Urinary bladder (tissue), 4 donors: ENCODE measurements at places on chromosomes 5 and 9. TPM values are rescaled to one million over a fixed set of nuclear protein-coding genes. Genes with fewer than 3 reads are reported as not detected.

GRCh38 chr9:18545636-18546360 is 71.8 kb downstream of the ADAMTSL1 start:
- no peak for DNase-seq

SLC4A9 gene
- polyA plus RNA-seq: 0.06 TPM

GRCh38 chr5:74995926-74996325 is 56.4 kb downstream of the GCNT4 start:
- DNase-seq: no peak

DNA sequence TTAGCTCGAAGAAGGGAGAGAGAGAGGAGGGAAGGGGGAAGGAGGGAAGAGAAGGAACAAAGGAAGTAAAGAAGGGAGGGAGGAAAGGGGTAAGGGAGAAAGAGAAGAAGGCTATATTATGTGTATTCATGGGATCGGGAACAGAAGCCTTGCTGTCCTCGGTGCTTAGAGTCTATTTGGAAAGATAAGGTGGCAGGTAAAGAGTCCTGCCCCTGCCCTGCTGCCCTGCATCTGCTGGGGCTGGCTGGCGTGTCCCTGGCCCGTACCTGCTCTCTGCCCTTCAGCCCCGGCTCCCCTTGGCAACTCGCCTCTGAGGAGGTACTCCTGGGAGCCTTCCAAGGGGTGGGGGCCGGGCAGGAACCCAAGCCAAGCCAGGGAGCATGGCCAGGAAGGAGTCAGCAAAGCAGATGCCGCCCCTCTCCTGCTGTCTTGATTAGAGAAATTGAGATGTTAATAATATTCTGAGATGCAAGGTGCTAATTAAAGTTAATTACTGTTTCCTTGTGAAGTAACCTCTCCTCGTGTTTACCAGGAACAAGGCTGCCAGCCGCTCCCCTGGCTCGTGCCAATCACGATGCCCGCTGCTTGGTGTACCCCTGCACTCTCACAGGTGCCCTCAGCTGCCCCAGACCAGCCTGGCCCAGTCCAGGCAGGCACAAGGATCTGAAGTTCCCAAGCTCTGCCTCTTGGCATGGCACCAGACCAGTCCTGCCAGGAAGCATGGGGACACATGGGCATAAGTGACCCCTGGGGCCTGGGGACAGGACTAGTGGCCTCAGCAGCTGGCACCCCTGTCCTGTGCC is 36.6 kb downstream of the PCDH1 start:
- no peak for DNase-seq

- DNase-seq: no peak
Measured at GRCh38 chr9:127455324-127455992, 4.1 kb downstream of the LRSAM1 start.

GRCh38 chr5:61969755-61970154 is 336.3 kb upstream of the KIF2A start:
- DNase-seq: no peak

SPINK6 gene
- polyA plus RNA-seq: not detected

HRCT1 gene
- polyA plus RNA-seq: 15.8 TPM

DNA sequence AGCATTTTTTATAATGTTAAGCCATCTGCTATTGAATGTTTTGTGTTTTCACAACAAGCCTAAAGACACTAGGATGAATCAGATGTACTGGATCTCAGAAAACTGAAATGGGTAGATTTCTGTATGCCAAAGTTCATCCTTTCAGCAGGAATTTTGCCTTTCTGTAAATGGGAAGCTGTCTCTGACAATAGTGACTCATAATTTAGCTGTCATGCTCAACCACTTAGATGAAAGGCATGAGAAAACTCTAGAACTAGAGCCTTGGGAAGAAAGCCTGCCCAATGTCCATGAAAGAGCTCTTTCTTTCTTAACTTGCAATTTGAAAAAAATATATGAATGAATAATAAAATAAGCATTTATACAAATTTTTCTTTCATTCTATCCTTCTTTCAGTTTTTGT is 616.0 kb upstream of the EDIL3 start:
- no peak for DNase-seq

IL13 gene
- not detected for polyA plus RNA-seq

TMOD1 gene
- 36.6 TPM for polyA plus RNA-seq

DNA sequence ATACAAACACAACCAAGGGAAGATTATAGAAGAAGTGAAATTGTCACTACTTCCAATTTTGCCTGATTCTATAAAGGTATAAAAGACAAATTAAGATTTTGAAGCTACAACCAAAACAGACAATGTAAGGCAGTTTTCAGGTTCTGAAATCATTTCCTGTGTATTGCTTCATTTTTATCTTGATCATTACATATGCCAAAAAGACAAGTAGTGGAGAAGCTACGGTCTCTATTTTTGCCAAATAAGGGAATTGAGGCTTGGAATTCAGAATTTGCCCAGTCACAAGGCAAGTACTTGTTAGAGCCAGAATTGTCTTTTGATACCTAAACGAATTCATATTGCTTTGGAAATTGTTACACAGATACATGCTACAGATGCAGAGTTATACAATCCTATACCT is 20.6 kb downstream of the EDIL3 start:
- DNase-seq: no peak

DNA sequence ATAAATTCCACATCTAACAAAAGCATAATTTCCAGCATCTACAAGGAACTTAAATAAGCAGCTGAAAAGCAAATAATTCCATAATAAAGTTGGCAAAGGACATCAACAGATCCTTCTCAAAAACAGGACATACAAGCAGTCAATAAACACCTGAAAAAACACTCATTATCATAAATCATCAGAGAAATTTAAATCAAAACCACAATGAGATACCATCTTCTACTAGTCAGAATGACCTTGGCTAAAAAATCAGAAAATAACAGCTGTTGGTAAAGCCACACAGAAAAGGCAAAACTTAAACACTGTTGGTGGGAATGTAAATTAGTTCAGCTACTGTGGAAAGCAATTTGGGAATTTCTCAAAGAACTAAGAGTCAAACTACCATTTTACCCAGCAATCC is 1371.1 kb upstream of the ACO1 start:
- no peak for DNase-seq
